ENCODE measurements at places on chromosomes 16 and 17.

DNA sequence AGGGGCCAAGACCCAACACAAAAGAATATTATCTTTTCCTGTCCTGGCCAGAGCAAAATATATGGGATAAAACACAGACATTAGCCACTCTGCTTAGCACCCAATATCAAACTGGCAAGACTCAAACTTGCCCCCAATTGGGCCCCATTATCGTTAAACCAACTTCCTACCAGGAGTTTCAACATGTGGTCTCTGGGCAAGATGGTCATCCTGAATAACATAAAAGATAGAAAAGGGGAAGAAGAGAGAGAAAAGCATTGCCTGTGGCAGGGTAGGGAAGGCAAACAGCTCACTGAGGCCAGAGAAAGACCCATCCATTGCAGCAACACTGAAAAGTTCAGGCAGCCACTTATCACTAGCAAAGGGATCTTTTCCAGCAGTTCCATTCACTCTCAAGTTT lies 502.1 kb downstream of the KIF2B start:
- no peak for DNase-seq

- DNase-seq: no peak
Measured at GRCh38 chr16:82880346-82880745, 253.6 kb downstream of the CDH13 start.

DNA sequence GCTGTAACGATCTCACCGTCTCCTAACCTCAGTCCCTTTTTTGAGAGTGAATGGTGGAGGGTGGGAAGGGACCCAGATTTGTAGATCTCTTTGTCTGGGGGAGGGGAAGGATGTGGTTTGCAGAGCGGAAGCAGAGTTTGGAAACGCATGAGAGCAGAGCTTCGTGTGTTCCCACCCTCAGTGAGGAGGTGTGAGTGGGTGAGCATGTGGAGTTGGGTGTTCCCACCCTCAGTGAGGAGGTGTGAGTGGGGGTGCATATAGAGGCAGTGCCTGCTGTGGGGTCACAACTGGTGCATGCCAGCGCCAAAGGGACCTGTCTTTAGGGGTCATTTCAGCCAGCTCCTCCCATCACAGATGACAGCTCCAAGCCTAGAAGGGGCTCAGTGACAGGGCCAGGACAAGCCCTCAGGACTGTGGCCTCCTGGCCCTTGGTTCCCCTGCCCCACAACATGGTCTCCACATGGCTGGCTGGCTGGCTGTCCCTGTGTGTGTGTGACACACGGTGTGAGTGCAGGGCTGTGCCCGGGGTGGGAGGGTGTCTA lies 1.8 kb upstream of the CISD3 start:
- no peak for DNase-seq

GRCh38 chr16:12345349-12345748 lies 368.8 kb downstream of the SNX29 start:
- DNase-seq: no peak

DNA sequence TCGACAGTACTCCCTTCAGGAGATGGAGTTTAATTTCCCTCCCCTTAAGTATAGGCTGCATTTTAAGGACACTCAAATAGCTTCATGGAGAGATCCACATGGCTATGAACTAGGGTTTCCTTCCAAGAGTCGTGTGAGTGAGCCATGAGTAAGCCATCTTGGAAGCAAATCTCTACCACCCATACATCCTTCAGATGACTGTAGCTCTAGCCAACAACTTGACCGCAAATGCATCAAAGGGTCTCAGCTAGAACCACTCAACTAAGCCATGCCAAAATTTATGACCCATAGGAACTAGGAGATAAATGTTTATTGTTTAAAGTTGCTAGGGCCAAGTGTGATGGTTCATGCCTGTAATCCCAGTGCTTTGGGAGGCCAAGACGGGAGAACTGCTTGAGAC lies 43.4 kb downstream of the METTL16 start:
- DNase-seq: no peak

- DNase-seq: no peak
Measured at GRCh38 chr16:30473231-30474073, 910 bp downstream of the ITGAL start.

DNA sequence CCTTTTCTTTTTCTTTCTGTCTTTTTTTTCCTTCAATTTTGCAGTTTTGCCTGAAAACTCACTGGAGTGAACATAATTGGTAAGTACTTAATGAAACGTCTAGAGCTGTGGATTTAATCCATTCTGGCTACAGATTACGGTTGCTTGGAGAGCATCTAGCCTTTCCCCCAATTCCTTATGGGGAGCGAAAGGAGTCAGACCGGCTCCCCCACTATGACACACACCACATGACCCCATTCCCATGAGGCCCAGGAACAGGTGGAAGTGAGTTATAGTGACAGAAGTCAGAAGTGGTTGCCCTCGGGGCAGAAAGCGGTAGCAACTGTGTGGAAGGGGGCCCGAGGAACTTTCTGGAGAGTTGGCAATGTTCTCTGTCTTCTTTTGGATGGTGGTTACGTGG lies 41.2 kb downstream of the EMP2 start:
- DNase-seq: no peak

DNA sequence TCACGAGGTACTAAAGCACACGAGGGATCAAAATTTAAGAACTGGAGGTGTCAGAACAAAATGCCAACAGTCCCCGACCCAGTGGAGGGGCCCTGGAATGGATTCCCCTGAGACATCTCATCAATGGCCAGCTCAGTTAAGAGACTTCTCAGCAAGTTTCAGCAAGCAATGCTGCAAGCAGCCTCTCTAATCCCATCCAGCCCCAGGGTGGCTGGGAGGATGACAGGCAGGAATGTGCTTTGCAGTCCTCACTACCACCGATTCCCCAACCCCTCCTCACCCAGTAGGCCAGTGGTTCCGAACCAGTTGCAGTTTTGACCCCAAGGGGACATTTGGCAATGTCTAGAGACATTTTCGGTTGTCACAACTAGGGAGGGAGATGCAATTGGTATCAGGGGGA lies 8.7 kb downstream of the GPRC5B start:
- no peak for DNase-seq

DNA sequence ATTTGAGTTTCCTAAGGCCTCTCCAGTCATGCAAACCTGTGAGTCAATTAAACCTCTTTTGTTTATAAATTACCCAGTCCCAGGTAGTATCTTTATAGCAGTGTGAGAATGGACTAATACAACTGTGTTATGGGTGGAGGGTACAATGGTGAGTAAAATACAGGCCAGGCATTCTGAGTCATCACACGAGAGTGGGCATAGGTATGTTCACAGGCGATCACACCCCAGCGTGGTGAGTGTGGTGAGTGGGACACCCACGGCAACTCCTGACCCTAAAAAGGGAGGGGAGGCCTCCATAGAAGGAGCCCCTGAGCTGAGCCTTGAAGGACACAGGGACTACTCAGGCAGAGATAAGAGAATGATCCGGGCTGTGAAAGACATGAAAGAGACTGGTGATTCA lies 22.6 kb upstream of the MAPT start:
- DNase-seq: no peak

Measured in RWPE2 (cell line).